ENCODE measurements at places on chromosomes 6 and 20. TPM values are rescaled to one million over a fixed set of nuclear protein-coding genes. Genes with fewer than 3 reads are reported as not detected.

GRCh38 chr6:44110005-44110676, 17.1 kb downstream of the MRPL14 start:
- H3K4me1 ChIP-seq = peaks cover 25% of the 10 kb centered on the region
- no peak overlapping the region for H3K4me3 ChIP-seq
- H3K36me3 ChIP-seq = peaks cover 13% of the 10 kb centered on the region
- no peaks in the 10 kb centered on the region for H3K27me3 ChIP-seq

DNA sequence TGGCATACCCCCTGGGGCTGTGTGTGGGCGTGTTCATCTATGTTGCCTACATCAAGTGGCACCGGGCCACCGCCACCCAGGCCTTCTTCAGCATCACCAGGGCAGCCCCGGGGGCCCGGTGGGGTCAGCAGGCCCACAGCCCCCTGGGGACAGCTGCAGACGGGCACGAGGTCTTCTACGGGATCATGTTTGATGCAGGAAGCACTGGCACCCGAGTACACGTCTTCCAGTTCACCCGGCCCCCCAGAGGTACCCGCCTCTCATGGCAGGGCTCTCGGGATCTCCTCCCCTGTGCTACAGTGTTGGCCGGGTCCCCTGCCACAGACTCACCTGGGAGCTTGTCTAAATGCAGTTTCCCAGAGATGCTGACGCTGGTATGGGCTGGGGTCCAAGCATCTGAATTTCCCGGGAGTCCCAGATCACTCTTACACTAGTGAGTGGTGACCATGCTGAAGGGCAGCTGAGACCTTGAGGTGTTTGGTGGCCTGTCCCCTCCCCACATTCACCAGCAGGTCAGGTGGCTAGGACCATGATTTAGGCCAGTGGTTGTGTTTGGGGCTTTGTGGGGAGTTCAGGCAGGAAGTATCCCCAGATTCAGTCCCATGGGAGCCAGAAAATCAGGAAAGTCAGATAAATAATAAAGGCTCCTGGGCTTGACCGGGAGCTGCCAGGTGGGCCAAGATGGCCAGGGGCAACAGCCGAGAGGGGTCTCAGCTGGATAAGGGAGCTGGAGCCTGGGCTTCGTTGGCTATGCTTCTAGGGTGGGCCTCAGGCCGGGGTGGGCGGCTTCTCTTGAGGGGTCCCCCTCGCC, 11.8 kb downstream of the ENTPD6 start:
- H3K27me3 ChIP-seq = peaks cover 2% of the 10 kb centered on the region
- DNase-seq = no peak
- peaks cover 4% of the 10 kb centered on the region for H3K4me1 ChIP-seq
- peaks cover 10% of the 10 kb centered on the region for H3K36me3 ChIP-seq
- no peak overlapping the region for H3K27ac ChIP-seq
- no peak overlapping the region for H3K4me3 ChIP-seq

DNA sequence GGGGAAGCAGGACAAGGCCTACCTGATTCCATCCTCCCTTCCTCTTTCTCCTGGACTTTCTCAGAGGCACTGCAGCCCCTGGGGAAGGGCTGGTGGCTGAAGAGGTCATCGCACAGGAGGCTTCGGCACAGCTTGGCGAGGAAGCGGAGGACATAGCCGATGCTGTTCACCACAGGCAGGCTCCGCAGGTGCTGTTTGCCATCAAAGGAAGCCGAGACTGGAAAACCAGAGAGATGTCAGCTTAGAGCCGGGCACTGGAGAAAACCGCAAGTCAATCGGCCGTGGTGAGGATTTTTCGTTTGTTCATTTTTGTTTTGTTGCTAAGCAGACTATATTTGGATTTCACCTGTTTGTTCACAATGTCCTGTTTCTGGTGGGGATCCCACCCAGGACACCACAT, 79.2 kb downstream of the SCML4 start:
- no peak for DNase-seq
- H3K36me3 ChIP-seq = peaks cover 47% of the 10 kb centered on the region
- H3K27ac ChIP-seq = no peak overlapping the region
- no peaks in the 10 kb centered on the region for H3K27me3 ChIP-seq

CAPN11 gene
- not detected for total RNA-seq
